ENCODE measurements at places on chromosomes 2 and 18.

DNA sequence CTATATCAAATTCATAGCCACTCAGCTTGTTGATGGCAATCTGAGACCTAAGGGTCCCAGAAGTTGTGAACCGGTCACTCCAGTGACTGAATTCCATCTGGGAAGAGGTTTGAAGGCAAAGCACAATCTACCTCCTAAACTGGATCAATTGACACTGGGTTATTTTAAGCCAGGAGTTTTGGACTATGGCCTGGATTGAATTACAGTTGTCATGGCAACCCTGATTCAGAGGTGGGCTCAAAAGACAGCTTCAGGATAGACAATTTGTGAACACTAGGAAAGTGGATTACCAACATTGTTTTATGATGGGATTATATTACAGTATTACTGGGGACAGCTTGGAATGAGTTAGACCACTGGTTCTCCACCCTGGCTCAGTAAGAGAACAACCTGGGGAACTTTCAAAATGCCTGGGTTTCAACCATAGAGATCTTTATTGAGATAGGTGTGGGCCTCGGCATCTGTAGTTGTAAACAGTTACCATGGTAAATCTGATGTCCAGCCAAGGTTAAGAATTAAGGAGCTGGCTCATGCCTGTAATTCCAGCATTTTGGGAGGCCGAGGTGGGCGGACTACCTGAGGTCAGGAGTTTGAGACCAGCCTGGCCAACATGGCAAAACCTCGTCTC is 58.8 kb downstream of the MFSD6 start:
- no peak for DNase-seq

DNA sequence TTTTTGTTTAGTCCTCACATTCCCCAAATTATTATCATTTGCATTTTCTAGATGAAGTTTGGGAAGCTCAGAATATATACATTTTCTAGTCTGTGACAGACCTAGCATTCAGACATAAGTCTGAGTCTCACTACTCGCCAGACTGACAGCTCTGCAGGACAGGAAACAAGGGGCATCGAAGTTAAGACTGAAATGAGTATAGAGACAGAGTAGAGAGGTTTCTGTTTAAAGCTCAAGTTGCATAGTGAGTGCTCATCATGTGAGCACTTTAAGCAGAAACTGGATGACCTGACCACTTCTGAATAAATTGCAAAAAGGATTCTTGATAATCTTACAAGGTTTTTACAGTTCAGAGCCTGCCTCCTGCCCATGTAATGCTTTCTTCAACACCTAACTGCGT is 1.1 kb downstream of the HADHB start:
- no peak for DNase-seq

GRCh38 chr2:222797261-222797660 is 63.6 kb upstream of the ACSL3 start:
- DNase-seq, result no peak

DNA sequence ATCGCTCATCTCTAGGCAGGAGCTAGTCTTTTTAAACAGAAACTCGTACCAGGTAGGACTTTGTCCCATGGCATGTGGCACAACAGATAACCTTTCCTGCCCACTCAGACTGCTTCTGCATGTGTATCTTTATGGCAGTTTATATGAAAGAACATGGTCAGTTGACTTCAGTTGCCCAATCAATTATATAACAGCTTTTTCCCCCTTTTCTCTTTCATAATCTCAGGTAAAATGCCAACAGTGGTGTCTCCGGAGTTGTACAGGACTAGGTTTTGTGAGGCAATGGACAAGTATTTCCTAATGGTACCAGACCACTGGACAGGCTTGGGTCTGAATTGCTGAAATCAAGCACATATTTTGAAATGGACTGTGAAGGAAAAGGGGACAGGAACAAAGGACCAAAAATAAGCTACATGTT is 51.6 kb upstream of the PTH2R start:
- no peak for DNase-seq

DNA sequence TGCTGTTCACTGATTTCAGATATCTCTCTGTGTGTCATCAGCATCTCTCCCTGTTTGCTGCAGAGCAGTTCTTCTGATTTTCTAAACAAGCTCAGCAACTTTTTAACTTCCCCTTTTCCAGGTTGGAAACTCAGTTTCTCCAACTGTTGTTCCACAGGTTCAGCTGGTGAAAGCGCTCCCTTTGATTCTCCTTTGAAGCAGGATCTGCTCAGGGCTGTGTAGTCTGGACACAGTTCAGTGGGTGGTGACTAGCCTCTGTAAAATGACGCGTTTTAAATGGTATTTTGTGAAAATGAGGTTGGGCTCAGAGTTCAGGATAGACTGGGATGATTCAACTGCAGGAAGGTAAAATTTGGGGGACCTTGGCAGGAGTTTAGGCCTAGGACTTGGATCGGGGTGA is 106.3 kb downstream of the TRIM43 start:
- DNase-seq, result no peak

GRCh38 chr18:60925892-60926291 is 407.3 kb upstream of the CDH20 start:
- no peak for DNase-seq

DNA sequence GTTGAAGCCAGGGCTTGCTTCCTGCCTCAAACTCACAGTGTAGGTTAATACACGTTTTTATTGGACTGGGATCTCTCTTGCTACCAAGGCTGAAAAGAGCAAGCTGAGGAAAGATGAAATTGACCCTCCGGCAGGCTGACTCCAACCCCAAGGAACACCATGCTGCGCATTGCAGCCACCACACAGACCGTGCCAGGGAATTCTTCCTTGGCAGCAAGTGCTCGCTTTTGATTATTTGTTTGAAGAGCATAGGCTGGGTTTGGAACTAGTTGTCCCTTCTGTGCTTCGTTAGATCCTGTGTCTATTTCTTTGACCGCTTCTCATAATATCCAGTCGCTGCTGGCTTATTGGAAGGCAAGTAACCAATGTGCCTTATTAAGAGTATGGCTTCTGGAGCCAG is 34.4 kb upstream of the DARS1 start:
- no peak for DNase-seq

GRCh38 chr2:96264656-96265348 is 995 bp downstream of the TMEM127 start:
- DNase-seq, result peak; percentile 29

- no peak for DNase-seq
These were observed 50.5 kb downstream of the OSBPL6 start for GRCh38 chr2:178244777-178245176.

DNA sequence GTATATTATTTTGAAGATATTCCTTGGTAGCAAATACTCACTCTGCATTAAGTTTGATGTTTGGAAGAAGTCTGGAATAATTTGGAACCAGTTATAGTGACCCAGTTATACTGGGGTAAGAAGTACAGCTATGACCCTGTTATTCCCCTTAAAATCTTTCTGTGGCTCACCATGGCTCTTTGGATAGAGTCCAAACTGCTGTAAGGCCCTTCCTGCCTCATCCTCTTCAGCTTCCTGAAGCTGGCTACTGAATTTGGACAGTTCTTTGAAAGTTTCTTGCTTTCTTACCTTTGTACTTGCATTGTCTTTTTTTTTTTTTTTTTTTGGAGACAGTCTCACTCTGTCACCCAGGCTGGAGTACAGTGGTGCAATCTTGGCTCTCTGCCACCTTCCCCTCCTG is 85.6 kb downstream of the ABI2 start:
- DNase-seq, result no peak

- DNase-seq, result no peak
These were observed 604.2 kb upstream of the ZEB2 start for GRCh38 chr2:145124085-145124484.

DNA sequence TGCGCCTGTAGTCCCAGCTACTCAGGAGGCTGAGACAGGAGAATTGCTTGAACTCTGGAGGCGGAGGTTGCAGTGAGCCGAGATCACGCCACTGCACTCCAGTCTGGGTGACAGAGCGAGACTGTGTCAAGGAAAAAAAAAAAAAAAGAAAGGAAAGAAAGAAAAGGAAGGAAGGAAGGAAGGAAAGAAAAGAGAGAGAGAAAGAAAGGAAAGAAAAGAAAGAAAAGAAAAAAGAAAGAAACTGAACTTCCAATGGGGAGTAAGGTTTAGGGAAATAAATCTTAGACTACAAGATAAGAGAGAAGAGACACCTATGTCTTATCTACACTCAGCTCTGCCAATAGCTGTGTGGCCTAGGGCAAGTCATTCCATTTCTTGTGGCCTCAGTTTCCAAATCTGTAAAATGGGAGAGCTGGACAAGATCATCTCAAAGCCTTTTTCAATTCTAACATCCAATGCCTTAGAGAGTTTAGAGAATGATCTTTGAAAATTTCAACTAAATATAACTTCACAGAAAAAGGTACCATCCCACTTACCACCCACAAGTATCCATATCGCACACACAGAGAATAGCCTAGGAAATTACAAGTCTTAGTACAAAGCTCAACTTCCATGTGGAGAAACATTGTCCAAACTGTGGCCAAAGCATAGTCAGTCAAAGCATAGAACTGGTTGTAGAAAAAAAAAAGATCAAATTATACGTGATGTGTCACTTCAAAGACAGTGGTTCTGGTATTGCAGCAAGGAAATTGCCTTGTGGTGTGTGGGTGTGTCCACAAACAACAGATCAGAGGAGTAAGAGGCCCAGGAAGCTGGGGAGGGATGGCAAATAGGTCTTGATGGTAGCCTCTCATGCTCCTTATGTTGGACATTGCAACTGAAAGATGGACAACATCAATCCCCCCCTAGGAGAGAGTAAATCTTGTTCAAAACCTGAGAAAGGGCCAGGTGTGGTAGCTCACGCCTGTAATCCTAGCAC is 42.4 kb downstream of the SLC14A2 start:
- DNase-seq, result peak; percentile 45

GRCh38 chr2:188607501-188607900 is 315.8 kb downstream of the GULP1 start:
- peak; percentile 9 for DNase-seq

DNA sequence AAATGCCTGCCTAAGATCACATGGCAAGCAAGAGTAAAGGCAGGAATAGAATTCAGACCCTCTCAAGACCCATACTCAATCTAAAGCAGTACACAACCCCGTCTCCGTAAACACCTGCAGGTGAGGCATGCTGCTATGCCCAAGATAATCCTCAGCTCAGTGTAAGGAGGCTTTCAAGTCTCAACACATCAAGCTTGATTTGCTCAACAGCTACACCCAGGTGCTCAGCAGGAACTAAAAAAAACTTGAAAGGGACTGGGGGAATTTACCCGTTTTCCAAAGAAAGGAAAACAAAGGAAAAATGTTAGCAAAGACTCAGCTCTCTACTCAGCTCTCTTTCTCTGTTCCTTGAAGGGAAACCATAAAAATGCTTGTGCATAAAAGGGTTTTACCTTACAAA is 301.8 kb downstream of the C1D start:
- DNase-seq, result no peak

- no peak for DNase-seq
These were observed 53.5 kb upstream of the ASAP2 start for GRCh38 chr2:9152975-9153642.

- no peak for DNase-seq
These were observed 196.3 kb downstream of the MREG start for GRCh38 chr2:215817046-215817445.

GRCh38 chr2:234655706-234656105 is 158.8 kb upstream of the ARL4C start:
- DNase-seq, result no peak

GRCh38 chr18:45923138-45923537 is 44.0 kb downstream of the EPG5 start:
- no peak for DNase-seq

- DNase-seq, result no peak
These were observed 2.1 kb downstream of the SERPINB8 start for GRCh38 chr18:63972002-63972376.

- no peak for DNase-seq
These were observed 835.3 kb downstream of the EPHA4 start for GRCh38 chr2:220736778-220737177.

GRCh38 chr2:111049792-111050640 is 70.7 kb upstream of the BCL2L11 start:
- DNase-seq, result no peak

GRCh38 chr2:232873909-232874641 is 4.0 kb downstream of the SNORC start:
- no peak for DNase-seq

DNA sequence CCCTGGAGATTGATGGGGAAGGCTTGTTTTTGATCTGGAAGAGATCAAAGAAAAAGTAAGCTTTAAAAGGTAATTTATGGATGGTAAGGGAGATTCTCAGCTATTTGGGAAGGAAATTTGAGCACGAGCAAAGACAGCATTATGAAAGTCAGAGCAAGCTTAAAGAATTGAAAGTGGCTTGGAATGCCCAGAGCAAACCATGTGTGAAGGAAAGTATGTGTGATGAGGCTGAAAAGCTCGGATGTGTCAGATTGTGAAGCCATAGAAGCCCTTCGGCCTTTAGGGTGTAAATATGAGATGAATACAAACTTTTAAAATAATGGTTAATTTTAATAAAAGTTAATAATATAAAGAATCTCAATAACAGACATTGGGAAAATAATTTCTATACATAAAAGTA is 377.4 kb upstream of the DSEL start:
- no peak for DNase-seq

DNA sequence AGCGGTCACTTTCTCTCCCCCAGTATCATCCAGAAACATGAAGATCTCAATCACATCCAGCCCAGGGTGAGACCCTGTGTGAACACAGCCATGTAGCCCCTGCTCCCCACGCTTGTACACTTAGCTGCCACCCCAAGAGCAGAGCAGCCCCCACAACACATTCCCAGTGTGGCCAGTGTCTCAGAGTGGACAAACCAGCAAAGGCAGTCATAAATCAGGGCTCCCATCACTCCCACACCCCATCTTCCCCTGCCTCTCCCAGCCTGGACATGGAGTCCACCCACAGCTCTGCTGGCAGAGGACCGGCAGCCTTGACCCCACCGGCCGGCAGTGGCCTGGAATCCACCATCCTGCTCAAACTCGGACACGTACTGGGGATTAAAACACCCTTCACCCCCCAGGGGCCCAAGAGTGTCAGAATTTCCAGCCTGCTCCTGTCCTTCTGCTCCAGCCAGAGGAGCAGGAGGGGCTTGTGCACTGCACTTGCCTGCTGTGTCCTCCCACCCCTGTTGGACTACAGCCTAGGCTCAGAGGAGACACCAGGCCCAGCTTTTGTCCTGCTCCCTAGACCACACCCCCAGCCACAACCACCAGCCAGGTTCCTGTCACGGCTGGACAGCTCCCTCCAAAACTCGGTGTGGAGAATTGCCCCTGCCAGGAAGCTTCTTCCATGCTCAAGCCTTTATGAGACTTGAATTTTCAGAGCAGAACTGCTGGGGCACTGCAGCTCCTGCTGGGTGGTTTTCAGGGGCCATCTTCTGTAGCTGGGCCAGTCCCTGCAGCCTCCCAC is 206.1 kb downstream of the SMAD2 start:
- no peak for DNase-seq

DNA sequence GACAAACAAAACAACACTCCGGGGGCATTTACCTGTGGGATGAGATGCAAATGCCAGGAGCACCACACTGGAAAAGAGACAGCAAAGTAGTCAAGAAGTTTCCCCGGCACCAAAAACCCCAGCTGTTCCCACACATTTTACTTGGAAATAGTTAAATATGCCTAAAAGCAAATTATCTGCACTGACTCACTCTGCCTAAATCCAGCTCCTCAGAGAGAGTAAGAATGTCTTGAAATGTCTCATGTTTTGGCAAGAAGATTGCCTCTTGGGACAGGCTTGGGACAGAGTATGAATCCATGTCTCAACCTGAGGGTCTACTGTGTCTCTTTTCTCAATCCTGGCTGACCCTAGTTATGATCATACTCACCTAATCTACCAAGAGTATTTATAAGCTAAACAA is 87.5 kb upstream of the RIOK3 start:
- DNase-seq, result no peak

- no peak for DNase-seq
These were observed 14.0 kb upstream of the IMP4 start for GRCh38 chr2:130328710-130329109.

All from CD8-positive, alpha-beta T cell (primary cell).